ENCODE measurements at places on chromosomes 1 and 21. TPM values are rescaled to one million over a fixed set of nuclear protein-coding genes. Genes with fewer than 3 reads are reported as not detected.

The TMEM201 gene
- 12.9 TPM for total RNA-seq

The LSM10 gene
- 51.0 TPM for total RNA-seq

DNA sequence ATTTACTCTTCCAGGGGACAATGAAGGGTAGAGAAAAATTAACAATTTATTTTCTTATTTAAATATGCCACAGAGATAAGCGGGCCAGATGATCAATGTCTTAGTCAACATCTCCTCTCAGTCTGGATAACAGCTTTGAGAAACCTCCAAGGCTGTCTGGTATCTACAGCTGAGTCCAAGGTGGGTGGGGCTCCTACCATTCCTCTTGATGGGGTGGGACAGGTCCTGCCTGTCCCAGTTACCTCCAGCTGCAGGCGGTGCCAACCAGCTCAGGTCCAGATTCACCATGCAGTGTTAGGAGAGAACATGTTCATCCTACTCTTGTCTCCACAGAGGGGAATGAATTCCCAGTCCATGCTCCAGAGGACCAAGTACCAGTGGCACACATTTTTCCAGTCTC lies 21.1 kb downstream of the CSMD2 start:
- DNase-seq: no peak

- DNase-seq: no peak
Measured at GRCh38 chr1:114522264-114522575, 11.2 kb upstream of the TRIM33 start.

DNA sequence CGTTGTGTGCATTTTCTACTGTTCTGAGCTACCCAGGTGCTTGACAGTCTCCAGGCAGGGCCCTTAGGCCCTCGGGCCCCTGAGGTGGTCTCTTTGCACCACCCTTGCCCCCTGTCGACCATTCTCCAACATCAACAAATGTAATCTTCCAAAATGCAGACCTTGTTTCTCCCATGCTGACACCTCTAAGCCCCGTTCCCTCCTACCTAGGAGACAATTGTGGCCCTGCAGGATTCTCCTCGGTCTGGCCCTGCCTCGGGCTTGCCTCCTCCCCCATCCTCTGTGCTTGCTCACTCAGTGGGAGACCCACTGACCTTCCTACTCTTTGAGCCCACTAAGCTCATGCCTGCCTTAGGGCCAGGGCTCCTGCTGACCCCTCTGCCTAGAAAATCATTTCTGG lies 104.2 kb upstream of the TARDBP start:
- no peak for DNase-seq
